ENCODE measurements at places on chromosomes 13 and 19.

- no peak for ATAC-seq
Observed at GRCh38 chr19:30873691-30874090, 475.5 kb downstream of the TSHZ3 start.

- no peak for ATAC-seq
Observed at GRCh38 chr19:3765121-3765520, 2.6 kb downstream of the MRPL54 start.

DNA sequence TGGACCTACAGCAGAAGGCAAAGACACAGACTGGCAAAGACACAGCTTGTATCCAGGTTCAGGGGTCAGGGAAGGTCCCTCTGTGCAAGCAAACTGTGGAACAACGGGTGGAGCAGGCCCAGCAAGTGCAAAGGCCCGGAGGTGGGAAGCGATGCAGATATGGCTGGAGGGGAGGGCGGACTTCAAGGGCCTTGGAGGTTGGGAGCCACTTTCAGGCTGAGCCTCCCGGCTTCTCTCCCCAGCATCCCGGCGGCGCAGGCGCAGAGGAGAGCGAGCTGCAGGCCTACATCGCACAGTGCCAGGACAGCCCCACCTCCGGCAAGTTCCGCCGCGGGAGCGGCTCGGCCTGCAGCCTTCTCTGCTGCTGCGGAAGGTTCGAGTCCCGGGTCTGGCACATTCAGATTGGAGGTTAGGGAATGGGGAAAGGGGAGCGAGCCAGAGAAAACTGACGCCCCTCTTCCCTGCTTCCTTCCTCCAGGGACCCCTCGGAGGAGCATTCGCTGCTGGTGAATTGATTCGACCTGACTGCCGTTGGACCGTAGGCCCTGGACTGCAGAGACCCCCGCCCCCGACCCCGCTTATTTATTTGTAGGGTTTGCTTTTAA, 2.1 kb upstream of the PNPLA6 start:
- no peak for ATAC-seq

GRCh38 chr13:91710733-91711132, 312.3 kb downstream of the GPC5 start:
- no peak for ATAC-seq

DNA sequence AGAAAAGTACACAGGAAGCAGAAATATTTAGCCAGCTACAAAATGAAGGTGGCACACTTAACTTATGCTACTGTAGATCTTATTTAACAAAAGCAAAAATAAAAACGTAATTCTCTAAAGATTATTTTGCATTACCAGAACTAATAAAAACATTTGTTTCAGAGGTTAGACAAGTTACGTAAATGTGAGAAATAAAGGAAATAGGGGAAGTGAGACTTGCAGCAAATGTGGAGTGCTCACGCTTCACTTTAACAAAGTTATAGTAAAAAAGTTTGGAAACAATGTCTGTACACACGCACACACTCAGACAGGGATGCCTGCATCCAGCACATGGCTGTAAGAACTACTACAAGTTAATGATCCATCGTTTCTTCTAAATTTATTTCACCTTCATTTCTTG, 83.7 kb downstream of the NALCN start:
- ATAC-seq: no peak

DNA sequence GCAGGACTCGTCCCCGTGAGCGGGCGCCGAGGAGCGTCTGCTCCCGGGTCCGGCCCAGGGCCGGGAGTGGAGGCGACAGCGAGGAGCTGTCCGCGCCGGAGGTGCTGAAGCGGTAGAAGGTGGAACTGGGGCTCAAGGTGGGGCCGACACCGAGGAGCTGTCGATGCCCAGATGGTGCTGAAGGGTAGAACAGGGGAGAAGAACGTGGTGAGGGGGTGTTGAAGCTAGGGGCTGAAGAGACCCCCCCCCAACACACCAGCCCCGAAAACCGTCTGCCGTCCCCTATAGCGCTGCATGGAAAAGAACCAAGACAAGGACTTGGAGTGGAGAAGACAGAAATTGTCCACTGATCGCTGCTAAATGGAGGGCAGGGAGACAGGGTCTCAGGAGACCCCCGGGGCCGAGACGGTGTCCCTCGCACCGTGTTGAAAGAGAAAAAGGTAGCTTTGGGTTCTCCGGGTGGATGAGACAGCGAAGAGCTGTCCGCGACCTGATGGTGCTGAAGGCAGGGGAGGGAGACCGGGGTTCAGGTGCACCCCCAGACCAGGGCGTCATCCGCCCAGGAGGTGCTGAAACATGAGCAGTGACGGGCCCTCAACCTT, 7.1 kb upstream of the PDE4C start:
- no peak for ATAC-seq

GRCh38 chr13:110240352-110240751, 66.6 kb downstream of the COL4A1 start:
- ATAC-seq: no peak

Data from activated CD4-positive, CD25-positive, alpha-beta regulatory T cell treated with anti-CD3 and anti-CD28 coated beads, Interleukin-2, amount 50 U/mL, for 24 hours (primary cell).